Peyer's patch (tissue), 4 donors: ENCODE measurements at places on chromosomes 4 and X. TPM values are rescaled to one million over a fixed set of nuclear protein-coding genes. Genes with fewer than 3 reads are reported as not detected.

- no peak overlapping the region for H3K27ac ChIP-seq
- DNase-seq: no peak
- no peak overlapping the region for H3K4me3 ChIP-seq
- H3K36me3 ChIP-seq: peaks cover 17% of the 10 kb centered on the region
Observed at GRCh38 chr4:26410385-26411293, 79.6 kb downstream of the CCKAR start.

DNA sequence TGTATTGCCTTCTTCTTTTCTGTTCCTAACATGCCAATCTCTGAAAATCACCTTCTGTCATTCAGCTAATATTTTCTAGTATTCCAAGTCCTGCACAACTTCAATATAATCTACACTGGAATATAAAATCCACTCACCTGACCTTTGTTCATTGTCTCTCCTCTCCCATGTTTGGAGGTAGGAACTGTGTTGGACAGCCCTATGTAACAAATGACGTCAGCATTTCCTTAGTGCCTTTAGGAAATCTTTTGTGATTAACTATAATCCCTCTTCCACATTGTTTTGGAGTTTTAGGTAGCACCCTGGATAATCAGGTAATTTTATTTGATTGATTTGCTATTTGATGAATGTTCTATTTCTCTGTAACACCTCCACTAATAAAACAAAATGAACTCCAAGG is 814.8 kb upstream of the PRKX start:
- no peaks in the 10 kb centered on the region for H3K27me3 ChIP-seq
- no peak overlapping the region for H3K4me3 ChIP-seq
- DNase-seq: no peak

DNA sequence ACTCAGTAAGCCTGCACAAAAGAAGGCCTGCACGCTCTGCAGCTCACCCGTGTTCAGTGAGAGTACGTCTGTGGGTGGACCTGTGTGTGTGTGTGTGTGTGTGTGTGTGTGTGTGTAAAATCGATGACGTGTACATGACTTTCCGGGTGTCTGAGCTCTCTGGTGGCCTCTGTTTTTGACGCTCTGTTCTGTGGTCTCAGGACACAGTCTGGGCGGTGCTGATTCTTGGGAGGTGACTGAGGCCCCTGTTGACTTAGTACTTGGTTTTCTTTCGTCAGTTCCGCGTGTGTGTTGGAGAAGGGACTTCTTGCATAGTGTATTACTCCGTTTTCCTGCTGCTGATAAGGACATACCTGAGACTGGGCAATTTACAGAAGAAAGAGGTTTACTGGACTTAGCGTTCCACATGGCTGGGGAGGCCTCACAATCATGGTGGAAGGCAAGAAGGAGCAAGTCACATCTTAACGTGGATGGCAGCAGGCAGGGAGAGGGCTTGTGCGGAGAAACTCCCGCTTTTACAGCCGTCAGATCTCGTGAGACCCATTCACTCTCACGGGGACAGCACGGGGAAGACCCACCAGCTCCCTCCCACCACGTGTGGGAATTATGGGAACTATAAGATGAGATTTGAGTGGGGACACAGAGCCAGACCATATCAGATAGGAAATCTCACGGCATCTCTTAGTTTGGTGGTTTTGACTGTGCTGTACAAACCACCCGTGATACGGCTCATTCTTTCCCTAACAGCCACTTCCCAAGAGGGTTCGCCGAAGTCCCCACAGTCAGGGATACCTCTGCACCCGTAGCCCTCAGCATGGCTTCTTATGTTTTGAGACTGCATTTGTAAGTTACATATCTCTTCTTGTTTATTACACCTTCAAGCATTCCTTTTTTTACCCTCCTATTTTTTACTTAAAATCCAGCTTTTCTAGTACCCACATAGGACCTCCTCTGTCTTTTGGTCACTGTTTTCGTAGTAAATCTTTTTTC is 24.5 kb downstream of the UVSSA start:
- H3K4me3 ChIP-seq: no peak overlapping the region
- peaks cover 42% of the 10 kb centered on the region for H3K36me3 ChIP-seq
- H3K27ac ChIP-seq: no peak overlapping the region
- no peak for DNase-seq

DNA sequence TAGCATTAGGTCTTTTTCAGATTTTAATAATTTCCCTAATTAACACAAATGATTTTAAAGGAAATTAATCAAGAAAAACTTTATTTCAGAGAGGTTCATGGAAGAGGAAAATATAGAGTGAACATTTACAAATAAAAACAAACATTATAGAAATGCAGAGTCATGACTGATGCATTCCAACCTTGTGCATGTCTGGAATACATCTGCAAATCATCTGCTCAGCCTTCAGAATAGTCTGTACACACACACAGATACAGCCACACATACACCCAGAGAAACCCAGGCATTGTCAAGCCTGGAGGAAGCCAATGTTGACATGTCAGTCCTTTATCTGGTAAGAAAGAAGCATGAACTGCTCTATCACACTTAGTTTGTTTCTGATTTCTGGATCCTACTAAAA is 61.3 kb upstream of the NFKB1 start:
- H3K27ac ChIP-seq: no peak overlapping the region
- DNase-seq: no peak
- no peaks in the 10 kb centered on the region for H3K4me1 ChIP-seq
- no peaks in the 10 kb centered on the region for H3K27me3 ChIP-seq

DNA sequence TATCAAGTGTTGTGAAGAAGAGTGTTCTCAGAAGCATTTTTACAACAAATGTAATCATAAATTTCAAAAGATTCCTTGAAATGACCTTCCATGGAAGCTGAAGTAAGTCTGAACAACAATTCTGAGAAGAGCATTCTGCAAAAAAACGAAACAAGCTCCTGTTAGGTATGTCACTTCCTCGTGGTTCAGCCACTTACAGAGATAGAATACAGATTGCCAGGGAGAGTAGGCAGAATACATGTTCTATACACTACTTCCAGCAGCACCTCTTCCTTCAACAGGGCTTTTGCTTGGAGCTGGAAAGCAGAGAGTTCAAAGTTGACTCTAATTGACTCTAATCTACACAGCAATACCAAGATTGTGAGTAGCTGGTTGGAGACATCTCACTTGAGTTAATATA is 274.5 kb downstream of the ADGRA3 start:
- no peaks in the 10 kb centered on the region for H3K27me3 ChIP-seq
- no peak overlapping the region for H3K27ac ChIP-seq
- no peak overlapping the region for H3K4me3 ChIP-seq
- no peaks in the 10 kb centered on the region for H3K4me1 ChIP-seq
- DNase-seq: no peak

DNA sequence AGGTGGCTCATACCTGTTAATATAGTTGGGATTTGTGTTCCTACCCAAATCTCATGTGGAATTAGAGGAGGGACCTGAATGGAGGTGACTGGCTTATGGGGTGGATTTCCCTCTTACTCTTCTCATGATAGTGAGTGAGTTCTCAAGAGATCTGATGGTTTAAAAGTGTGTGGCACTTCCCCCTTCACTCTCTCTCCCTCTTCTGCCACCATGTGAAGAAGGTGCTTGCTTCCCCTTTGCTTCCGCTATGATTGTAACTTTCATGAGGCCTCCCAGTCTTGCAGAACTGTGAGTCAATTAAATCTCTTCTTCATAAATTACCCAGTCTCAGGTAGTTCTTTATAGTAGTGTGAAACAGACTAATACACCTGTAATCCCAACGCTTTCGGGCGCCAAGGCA is 28.3 kb upstream of the WDR19 start:
- H3K27me3 ChIP-seq: no peaks in the 10 kb centered on the region
- no peaks in the 10 kb centered on the region for H3K4me1 ChIP-seq
- H3K4me3 ChIP-seq: no peak overlapping the region
- H3K27ac ChIP-seq: no peak overlapping the region
- DNase-seq: no peak

GRCh38 chrX:123736333-123736921 is 3.6 kb upstream of the THOC2 start:
- no peaks in the 10 kb centered on the region for H3K4me1 ChIP-seq

GRCh38 chr4:128649575-128650205 is 159.8 kb upstream of the JADE1 start:
- no peaks in the 10 kb centered on the region for H3K36me3 ChIP-seq
- H3K4me1 ChIP-seq: no peaks in the 10 kb centered on the region
- peak overlapping the region; percentile 9 for H3K27ac ChIP-seq
- H3K4me3 ChIP-seq: no peak overlapping the region
- DNase-seq: no peak
- H3K27me3 ChIP-seq: no peaks in the 10 kb centered on the region

DNA sequence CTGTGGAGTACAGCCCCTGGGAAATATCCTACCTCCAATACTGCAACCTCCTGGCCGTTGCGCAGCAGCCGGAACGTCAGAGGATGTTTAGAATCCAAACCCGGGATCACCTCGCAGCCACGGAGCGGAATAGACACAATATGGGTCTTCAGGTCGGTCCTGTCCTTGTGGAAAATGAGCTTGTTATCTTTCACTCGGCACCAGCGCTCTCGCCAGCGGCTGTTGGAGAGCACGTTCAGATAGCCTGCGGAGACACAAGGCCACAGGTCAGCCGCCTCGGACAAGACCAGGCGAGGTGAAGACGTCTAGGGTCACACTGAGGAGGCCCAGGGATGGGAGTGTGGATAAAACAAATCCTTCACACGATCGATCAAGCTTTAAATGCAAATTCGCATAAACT is 139.3 kb downstream of the AFAP1 start:
- H3K4me3 ChIP-seq: no peak overlapping the region
- no peaks in the 10 kb centered on the region for H3K27me3 ChIP-seq
- H3K36me3 ChIP-seq: peaks cover 49% of the 10 kb centered on the region
- no peaks in the 10 kb centered on the region for H3K4me1 ChIP-seq
- no peak for DNase-seq
- no peak overlapping the region for H3K27ac ChIP-seq

- H3K27ac ChIP-seq: no peak overlapping the region
- H3K4me1 ChIP-seq: no peaks in the 10 kb centered on the region
- no peaks in the 10 kb centered on the region for H3K27me3 ChIP-seq
- no peaks in the 10 kb centered on the region for H3K36me3 ChIP-seq
Observed at GRCh38 chr4:118948545-118949144, 60.0 kb downstream of the SYNPO2 start.

- no peak overlapping the region for H3K27ac ChIP-seq
- H3K27me3 ChIP-seq: no peaks in the 10 kb centered on the region
- no peak overlapping the region for H3K4me3 ChIP-seq
- no peaks in the 10 kb centered on the region for H3K4me1 ChIP-seq
- DNase-seq: no peak
Observed at GRCh38 chr4:151626228-151626627, 134.6 kb downstream of the GATB start.

DNA sequence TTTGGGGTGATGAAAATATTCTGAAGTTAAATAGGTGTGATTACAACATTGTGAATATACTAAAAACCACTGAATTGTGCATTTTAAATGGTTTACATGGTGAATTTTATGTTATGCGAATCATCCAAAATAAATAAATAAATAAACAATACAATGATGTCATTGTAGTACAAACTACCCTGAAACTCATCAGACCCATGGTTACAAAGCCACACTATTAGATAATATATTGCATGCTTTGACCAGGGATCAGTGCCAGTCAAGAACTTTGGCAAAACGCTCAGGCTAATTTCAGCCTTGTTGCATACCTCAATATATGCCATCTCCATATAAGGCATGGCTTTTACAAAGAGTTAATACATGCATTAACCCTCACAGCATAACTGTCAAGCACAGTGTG is 45.5 kb upstream of the XIAP start:
- DNase-seq: no peak
- no peak overlapping the region for H3K27ac ChIP-seq
- H3K36me3 ChIP-seq: no peaks in the 10 kb centered on the region
- no peak overlapping the region for H3K4me3 ChIP-seq

- no peaks in the 10 kb centered on the region for H3K27me3 ChIP-seq
- no peak overlapping the region for H3K27ac ChIP-seq
- H3K36me3 ChIP-seq: no peaks in the 10 kb centered on the region
- no peaks in the 10 kb centered on the region for H3K4me1 ChIP-seq
- no peak overlapping the region for H3K4me3 ChIP-seq
Observed at GRCh38 chr4:154719087-154719486, 24.7 kb upstream of the LRAT start.

DNA sequence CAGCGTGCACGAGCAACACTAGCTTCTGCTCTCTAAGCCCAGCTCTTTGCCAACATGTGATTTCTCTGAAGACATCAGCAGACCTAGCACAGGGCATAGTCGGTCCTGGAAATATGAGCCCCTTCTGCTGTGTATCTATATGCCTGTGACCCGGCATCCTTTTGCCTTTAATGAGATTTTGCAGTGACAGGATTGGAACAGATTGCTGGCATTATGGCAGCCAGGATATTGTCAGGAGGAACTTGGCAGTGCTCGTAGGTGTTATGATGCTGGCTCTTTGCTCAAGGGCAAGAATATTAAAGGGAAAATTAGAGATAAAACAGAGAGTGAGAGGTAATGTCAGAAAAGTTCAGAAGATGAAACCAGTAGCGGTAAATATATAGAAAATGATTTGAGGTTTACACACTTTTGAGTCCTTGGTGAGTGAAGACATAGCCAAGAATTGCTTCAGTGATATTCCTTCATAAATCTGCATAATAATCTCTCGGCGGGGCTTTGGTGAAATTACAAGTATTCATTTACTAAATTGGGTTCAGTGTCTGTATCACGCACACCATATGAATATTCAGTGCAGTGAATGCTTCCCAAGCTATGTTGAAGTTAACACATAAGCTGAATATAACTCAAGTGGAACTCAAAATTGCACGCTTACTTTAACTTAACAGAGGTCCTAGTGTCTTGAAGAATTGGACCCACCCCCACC is 502.1 kb upstream of the NR3C2 start:
- H3K27ac ChIP-seq: no peak overlapping the region
- no peaks in the 10 kb centered on the region for H3K36me3 ChIP-seq
- H3K27me3 ChIP-seq: no peaks in the 10 kb centered on the region
- H3K4me3 ChIP-seq: no peak overlapping the region
- no peak for DNase-seq

DNA sequence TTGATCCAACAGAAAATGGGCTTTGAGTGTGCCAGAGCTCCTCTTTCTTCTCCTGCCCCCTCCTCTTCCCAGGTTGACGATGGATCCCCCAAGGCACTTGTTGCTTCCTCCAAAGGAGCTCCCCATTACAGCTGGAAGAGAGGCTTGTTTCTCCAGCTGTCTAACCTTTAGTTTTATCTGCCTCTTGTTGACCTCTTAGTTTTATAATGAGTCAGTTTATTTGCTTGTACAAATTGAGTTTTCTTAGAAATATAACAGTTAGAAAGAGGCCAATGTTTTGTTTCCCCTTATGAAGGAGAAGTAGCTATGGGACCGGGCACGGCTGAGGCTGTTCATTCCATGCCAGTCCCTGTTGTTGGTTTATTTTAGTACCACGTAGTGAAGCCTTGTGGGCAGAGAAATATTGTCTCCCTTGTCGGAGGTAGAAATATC is 158.2 kb downstream of the SPRY1 start:
- DNase-seq: no peak
- no peak overlapping the region for H3K4me3 ChIP-seq
- peaks cover 10% of the 10 kb centered on the region for H3K4me1 ChIP-seq
- H3K27ac ChIP-seq: peak overlapping the region; percentile 69
- H3K36me3 ChIP-seq: no peaks in the 10 kb centered on the region

- peaks cover 16% of the 10 kb centered on the region for H3K4me1 ChIP-seq
- no peaks in the 10 kb centered on the region for H3K36me3 ChIP-seq
- no peaks in the 10 kb centered on the region for H3K27me3 ChIP-seq
- H3K4me3 ChIP-seq: peak overlapping the region; percentile 49
- no peak for DNase-seq
- H3K27ac ChIP-seq: peak overlapping the region; percentile 79
Observed at GRCh38 chrX:40152741-40153344, 55.1 kb upstream of the BCOR start.

The EMCN gene
- 1.2 TPM for total RNA-seq

The CXCL3 gene
- total RNA-seq: 3.3 TPM

The TRMT10A gene
- total RNA-seq: 8.4 TPM

The ZCCHC13 gene
- total RNA-seq: not detected

The SOWAHB gene
- total RNA-seq: 28.0 TPM

The TEC gene
- total RNA-seq: 8.1 TPM

The GDPD2 gene
- total RNA-seq: 78.8 TPM

The ATP2B3 gene
- not detected for total RNA-seq
